ENCODE measurements at places on chromosomes 11 and 22.

- no peak for DNase-seq
Observed at GRCh38 chr22:47632701-47633100, 870.3 kb downstream of the TBC1D22A start.

- no peak for DNase-seq
Observed at GRCh38 chr22:48883211-48883960, 944.3 kb downstream of the BRD1 start.

- no peak for DNase-seq
Observed at GRCh38 chr11:123181075-123181474, 14.0 kb downstream of the CLMP start.

DNA sequence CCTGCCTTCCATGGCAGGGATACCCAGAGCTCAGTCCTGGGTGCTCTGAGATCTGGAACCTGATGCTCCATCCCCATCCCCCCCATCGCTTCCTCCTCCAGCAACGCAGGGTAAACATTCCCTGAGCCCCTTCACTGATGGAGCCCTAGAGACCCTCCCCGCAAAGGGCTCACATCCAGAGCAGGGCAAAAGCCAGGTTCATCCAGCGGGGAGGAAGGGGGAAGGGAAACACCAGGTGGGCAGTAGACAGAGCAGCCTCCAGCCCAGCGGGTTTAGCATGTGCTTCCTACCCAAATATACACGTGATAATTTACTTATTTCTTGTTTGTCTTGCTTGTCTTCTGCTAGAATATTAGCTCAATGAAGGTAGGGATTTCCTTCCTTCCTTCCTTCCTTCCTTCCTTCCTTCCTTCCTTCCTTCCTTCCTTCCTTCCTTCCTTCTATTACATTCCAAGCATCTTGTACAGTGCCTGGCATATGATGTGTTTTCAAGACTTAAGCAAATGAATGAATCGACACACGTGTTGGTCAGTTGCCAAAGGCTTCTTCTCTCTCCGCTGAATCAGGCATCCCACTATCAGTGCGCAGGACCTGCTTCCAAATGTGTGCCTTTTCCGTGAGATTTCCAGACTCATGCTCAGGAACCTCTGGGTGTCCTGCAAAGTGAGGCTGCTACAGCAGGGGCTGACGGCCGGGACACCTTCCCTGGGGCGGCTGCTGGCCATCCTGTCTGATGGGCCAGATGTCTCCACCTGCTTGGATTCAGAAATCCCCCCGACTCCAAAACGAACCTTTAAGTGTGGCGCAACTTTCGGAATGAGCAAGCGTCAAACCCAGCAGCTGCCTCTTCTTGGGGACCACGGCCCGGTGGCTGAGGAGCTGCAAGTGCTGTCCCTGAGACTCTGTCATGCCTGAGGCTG, 955.1 kb downstream of the BRD1 start:
- DNase-seq: no peak

GRCh38 chr11:80196932-80197554, 756.2 kb upstream of the TENM4 start:
- no peak for DNase-seq

DNA sequence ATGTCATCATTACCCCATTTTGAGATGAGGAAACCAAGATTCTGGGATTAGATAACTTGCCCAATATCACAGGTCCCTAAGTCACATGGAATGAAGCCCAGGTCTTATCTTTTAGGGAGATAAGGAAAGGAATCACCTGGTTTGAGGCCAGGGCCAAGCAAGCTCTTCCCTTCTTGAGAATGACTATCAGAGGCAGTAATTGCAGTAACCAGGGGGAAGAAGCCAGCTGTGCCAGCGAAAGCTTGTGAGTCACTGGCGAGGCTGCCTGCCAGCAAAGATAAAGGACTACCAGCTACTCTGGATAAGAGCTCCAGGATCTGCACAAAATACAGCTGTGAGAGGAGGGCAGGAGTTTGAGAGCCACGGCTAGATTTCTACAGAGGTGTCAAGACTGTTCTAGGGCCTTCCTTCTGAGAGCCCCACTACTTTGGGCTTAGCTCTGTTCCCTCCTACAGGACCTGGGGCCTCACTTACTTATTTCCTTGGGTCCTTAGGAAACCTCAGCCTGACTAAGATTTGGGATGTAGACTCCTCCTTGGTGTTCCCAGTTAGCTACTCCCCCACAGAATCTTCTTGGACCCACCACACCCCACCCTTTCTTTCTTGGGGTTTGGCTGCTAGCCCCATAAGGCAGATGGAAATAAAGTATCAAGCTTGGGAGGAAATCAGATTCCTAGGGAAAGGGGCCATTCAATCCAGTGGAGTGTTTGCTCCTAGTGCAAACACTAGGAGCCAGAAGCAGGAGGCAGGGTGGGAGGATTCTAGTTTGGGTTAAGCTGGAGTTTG, 9.7 kb upstream of the CCKBR start:
- DNase-seq: peak; percentile 71

DNA sequence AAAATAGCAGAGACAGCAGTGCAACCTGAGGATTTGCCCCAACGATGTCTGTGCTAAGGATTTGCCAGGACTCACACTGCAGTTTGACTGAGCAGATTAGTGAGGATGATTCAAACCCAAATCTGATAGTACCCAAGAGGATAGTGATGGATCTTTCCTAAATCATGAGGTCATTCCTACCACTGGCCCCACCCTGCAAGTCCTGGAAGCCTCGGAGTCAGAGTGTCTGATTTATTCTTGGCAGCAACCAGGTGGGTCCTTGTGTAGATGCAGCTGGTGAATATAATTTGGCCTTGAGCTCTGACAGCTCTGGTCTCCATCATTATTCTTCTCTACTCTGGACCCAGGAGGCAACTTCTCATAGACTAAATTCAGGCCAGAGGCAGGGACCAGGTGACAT, 179.3 kb upstream of the RAG2 start:
- DNase-seq: no peak

DNA sequence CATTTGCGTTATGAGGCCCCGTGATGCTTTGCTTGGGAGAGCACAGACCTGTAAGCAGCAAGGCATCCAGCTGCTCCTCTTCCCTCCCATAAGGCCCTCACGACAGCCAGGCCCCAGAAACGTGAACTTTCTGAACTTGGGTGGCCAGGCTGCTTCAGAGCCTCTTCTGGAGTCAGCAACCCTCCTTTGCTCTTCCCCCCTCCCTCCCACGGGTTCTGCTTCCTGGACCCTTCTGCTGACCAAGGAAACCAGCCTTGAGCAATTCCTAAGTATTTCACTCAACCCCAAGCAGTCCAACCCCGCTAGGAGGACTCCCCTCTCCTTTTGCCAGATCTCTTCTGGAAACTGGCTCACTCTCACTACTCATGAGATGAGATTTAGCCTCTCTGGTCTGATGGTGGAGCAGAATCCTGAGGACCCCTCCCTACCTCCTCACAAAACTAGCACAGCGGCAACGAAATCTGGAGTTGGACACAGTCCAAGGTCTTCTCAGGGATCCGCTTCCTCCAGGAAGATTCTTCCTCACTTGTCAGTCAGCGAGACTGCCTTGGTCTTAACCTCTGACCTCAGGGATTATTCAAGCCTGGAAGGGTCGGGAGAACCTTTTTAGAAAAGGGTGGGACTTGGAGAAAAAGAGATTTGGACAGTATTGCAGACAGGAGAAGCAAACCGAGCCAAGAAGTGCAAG, 86.2 kb downstream of the UBASH3B start:
- DNase-seq: no peak

GRCh38 chr11:101126551-101127196, 2.9 kb downstream of the PGR start:
- DNase-seq: no peak

DNA sequence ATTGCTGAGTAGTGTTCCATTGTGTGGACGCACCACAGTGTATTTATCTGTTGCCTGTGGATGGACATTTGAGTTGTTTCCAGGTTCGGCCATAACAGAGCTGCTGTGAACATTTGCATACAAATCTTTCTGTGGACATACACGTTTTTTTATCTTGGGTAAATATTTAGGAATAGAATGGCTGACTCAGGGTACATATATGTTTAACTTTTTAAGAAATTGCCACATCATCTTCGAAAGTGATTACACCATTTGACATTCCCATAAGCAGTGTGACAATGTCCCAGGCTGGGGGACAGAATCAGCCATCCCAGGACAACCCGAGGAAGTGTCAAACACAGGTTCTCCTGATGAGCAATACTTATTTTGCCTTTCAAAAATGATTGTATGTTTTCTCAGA, 87.9 kb downstream of the OSBP2 start:
- no peak for DNase-seq

DNA sequence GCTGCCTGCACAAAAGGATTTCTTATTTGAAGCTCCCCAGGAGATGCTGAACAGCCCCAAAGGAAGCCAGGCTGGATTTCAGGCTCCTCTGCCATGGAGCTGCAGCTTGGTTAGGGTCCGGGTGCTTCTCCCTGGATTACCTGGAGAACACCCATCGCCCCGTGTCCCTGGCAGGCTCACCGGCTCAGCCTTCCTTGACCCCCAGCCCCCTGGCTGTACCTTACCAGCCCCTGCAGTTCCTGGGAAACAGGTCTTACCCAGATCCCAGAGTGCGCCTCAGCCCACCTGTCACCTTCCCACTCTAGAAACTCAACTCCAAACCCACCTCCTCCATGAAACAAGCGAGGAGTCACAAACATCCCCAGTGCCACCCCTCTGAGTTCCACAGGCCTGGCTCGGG, 45.3 kb upstream of the CD5 start:
- no peak for DNase-seq

GRCh38 chr11:19327280-19327679, 86.5 kb upstream of the E2F8 start:
- DNase-seq: no peak

GRCh38 chr11:129998905-129999304, 3.7 kb downstream of the PRDM10 start:
- DNase-seq: no peak

DNA sequence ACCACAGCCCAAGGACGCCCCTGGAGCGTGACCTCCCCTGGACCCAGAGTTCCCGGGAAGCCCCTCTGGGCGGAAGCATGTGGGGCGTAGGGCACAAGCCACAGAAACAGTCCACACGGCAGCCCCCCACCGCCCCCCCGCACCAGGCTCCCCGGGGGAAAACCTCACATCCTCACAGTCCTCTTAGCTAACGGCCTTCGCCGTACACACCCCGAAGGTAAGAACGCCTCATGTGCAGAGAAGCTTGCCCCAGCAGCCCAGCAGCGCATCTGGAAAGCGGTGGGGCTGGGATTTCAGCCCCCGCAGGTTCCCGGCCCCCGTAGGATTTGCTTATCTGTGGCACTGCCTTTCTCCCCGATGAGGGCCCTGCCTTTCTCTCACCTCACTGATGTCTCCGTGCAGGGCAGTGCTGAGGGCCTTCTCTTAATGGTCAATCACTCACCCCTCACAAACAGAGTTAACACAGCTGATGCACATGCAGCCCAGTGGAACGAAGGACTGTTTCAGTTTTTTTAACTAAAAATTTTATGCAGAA, 309.2 kb downstream of the BRD1 start:
- no peak for DNase-seq

- DNase-seq: peak; percentile 10
Observed at GRCh38 chr11:77418971-77419597, 54.8 kb downstream of the PAK1 start.

DNA sequence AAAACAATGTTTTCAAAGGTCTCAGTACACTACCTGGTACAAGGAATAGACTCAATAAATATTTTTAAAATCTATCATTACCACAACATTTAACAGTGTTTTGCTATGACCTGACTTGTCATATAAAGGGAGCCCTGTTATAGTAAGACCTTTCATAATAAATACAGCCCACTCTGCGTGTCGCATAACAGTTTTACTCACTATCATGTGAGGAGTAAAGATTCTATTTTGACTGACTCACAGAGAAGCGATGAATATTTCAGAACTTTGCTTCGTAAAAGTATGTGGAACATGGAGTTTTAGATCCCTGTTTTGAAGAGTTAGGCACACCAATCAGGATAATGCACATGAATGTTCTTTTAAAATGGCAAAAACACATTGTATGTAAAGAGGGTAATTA, 531.2 kb downstream of the KCNA4 start:
- DNase-seq: peak; percentile 43

DNA sequence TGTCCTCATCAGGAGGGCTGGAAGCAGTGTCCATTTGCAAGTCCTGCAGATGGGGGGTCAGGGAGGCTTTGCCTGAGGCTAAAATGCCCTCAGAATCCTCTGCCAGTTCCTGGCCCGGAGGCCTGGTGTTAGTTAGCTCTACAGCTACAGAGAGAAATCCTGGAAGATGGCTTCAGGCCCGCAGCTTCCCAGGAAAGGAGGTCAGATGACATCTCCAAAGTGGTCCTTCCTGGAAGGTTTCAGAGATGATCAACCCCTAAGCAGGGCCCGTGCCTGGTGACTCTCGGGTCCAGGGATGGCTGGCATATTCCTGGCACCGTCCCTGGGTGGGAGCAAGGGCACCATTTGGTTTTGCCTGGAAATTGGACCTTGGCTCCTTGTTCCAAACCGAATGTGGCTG, 959.1 kb downstream of the BRD1 start:
- DNase-seq: no peak

- peak; percentile 18 for DNase-seq
Observed at GRCh38 chr11:16895306-16895705, 118.9 kb downstream of the PLEKHA7 start.

DNA sequence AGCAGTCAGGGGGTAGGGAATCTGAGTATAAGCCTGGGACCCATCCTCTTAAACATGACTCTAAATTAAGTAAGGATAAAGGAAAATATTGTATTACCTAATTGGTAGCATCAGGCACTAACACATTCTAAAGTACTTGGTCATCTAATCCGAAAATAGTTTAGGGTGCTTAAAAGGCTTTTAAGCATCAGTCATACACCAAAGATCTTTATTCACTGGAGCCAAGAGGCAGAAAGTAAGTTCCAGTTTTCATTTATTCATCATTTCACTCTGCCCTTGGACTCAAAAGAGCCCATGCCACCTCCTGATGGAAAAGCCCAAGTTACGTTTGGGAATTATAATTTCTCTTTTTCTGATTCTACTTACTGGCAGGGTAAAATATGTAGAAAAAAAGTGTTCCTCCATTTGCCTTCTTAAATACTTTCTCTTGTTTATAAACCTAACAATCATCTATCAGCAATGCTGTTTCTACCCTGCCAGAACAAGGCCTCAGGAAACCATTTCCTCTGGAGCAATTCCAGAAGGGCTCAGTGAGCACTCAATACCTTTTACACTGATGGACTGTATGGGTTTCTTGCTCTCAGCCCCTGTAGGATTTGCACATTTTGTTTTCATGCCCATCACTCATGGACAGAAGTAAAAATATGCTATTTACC, 120.1 kb upstream of the SLC5A12 start:
- peak; percentile 61 for DNase-seq

DNA sequence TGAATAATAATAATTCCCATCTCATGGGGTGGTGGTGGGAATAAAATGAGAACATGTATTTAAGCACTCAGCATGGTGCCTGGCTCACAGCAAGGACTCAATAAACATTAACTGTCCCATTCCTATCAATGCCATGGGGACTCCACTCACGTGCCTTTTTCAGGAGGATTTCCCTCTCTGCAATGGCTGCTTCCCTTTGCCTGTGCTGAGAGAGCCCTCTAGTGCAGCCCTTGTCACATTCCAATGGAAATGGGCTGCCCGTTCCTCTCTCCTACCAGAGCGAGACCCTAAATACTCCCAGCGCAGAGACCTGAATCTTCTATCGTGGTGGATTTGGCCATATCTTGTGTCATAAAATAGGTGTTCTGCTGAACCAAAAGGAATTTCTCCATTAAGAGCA, 621.5 kb upstream of the B3GAT1 start:
- no peak for DNase-seq
